Fibroblast of the conjunctiva (primary cell): ENCODE measurements at places on chromosomes 1 and 21.

GRCh38 chr1:26909951-26910342, 3.8 kb downstream of the NR0B2 start:
- DNase-seq = no peak

GRCh38 chr1:35629051-35629450, 12.3 kb downstream of the PSMB2 start:
- DNase-seq = no peak

DNA sequence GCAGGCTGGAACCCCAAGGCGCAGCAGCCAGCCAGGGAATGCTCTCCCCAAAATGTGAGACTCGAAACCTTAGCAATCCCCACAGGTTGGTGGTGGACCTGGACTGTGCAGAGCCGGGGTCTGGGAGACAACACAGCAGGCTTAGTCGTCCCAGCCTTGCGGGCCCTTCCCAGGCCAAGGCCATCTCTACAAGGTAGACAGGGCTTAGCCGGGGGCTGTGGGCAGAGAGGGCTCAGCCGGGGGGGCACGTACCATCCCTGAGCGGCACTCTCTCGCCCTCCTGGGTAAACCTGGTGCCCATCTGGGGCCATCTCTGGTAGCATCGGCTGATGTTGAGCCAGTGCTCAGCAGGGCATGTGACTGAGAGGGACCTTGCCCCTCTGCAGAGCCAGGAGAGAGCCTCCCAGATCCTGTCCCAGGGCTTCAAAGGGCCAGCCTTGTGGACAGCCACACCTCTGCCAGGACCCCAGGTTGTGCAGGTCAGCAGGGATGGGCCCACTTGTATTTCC, 2.2 kb upstream of the ACTRT2 start:
- no peak for DNase-seq

DNA sequence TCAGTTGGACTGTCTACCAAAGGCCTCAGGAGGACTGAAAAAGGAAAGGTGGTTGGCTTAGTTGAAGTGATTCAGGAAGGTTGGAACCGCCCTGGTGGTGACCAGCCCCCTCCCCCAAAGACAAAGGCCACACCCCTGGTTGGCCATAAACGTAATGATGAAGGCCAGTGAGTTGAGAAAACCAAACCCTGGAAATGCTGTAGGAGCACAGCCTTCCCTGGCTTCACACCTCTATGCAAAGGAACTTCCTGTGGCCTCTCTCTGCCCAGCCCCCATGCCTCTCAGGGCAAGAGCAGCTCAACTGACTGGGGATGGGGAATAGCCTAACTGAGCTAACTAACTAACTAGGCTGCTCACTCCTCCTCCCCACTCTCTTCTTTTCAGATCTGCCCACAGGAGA, 90.4 kb downstream of the NPHP4 start:
- no peak for DNase-seq

GRCh38 chr1:219472596-219472995, 140.3 kb downstream of the ZC3H11B start:
- no peak for DNase-seq

DNA sequence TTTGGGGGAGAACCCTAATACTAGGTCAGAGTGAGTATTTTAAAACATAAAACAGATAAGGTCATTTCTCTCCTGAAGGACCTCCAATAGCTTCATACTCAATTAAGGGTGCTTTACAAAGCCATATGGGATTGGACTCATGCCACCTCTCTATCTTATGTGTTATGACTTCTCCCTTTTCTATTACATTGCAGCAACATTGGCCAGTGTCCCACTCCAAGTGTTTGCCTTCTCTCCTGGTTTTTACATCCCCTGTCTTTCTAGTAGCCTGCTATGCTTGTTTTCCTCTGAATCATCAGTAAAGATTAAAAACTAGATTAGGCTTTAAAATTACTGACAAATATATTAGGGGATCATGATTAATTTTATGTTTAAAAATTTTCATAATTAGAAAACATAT, 66.6 kb downstream of the SCMH1 start:
- DNase-seq = no peak

DNA sequence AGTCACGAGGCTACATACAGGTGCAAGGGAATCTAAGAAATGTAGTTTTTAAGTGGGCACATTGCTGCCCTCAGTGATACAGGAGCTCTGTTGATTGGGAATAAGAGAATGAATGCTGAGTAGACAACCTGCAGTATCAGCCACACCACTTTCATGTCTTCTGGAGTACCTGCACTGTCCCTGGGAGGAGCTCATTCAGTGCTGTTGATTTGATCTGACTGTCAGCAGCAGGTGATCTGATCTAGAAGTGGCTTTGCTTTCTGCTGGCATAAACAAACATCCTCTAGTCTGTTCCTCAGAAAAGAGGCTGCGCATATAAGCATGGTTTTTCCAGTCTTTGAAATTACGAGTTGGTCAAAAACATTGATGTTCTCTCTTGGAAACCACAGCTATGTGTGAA, 35.5 kb upstream of the LRRC52 start:
- no peak for DNase-seq

DNA sequence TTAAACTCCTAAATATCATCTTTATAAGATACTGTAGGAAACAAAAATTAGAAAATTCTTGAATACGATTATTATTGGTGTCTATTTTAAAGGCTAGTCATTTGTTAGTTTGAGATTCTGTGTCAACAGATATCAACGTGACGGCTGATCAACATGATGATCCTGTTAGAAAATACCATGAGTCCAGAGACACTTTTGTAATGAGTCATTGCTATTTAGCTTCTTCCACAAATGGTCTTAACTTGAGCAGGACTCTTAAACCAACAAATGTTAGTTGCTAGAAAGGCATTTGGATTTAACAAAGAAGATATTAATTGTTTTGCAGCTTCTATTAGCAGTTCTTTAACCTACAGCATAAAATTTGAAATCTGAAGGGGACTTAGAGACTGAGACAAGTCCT, 131.2 kb downstream of the TGFB2 start:
- DNase-seq = no peak

- no peak for DNase-seq
Measured at GRCh38 chr1:117537291-117537920, 68.4 kb upstream of the TENT5C start.

- DNase-seq = no peak
Measured at GRCh38 chr1:43564551-43565348, 34.1 kb downstream of the PTPRF start.

- DNase-seq = no peak
Measured at GRCh38 chr1:65310078-65310587, 790 bp downstream of the DNAJC6 start.

- no peak for DNase-seq
Measured at GRCh38 chr1:1988061-1988945, 15.3 kb downstream of the CFAP74 start.

GRCh38 chr21:46543306-46543705, 61.6 kb downstream of the S100B start:
- DNase-seq = no peak

GRCh38 chr1:53465023-53465957, 6.1 kb downstream of the DMRTB1 start:
- DNase-seq = no peak

DNA sequence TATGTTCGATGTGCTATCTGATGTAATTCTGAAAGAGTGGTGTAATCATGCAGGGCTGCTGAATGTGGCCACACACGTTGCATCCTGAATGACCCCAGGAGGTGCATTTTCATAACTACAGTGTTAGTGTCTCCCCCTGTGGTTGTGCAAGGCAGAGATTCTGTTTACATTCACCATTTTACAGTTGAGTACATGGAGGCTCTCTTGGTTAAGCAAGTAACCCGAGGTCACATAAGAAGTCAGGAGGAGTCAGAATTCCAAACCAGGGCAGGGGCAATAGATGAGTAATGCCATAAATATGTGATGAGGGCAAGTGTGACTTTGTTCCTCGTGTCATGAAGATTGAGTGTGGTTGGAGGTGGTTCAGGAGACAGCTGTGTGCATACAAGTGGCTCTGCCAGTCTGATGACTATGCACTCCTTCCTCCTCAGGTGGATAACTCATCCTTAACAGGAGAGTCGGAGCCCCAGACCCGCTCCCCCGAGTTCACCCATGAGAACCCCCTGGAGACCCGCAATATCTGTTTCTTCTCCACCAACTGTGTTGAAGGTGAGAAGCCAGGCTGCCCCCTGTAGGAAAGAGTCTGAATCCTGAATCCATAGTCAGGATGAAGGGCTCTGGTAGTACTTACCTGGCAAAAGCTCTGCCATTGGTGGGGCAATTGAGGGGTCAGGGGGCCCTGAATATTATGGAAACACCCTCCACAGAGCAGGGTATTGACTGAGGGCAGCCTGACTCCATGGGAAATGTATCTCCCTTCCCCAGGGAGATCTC, 9.3 kb downstream of the ATP1A2 start:
- DNase-seq = peak; percentile 76

- no peak for DNase-seq
Measured at GRCh38 chr1:58887059-58887458, 103.2 kb upstream of the JUN start.

DNA sequence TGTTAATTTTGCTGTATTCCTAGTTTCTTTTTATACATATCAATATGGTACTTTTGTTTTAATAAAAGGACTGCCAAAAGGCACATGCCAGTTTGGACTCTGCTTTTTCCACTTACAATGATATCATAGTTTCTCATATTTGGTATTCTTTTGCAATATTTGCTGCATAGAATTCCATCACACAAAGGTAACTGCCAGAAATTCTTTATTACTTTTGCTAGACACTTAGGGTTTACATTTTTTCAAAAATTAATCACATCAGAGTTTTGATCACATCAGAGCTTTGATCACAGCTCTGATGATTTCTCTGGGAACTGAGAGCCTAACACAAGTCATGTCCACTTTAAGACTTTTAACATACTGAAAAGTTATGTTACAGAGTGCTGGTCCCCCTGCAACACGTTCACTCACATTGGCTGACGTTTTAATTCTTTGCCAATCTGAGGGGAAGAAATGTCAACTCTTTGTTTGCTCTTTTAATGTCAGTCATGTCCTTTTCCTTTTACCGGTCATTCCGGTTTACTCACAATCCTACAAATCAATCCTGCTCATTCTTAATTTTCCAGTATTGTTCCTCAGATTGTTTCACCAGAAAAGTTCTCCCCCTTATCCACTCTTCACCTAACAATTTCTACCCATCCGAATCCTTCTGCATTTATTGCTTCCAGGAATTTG, 1.1 kb upstream of the CD46 start:
- no peak for DNase-seq

- DNase-seq = no peak
Measured at GRCh38 chr1:970973-971730, 4.9 kb downstream of the PLEKHN1 start.

- no peak for DNase-seq
Measured at GRCh38 chr1:50697440-50698421, 262.3 kb downstream of the FAF1 start.
